Fibroblast of skin of right quadriceps (primary cell): ENCODE measurements at places on chromosomes 7 and 10.

DNA sequence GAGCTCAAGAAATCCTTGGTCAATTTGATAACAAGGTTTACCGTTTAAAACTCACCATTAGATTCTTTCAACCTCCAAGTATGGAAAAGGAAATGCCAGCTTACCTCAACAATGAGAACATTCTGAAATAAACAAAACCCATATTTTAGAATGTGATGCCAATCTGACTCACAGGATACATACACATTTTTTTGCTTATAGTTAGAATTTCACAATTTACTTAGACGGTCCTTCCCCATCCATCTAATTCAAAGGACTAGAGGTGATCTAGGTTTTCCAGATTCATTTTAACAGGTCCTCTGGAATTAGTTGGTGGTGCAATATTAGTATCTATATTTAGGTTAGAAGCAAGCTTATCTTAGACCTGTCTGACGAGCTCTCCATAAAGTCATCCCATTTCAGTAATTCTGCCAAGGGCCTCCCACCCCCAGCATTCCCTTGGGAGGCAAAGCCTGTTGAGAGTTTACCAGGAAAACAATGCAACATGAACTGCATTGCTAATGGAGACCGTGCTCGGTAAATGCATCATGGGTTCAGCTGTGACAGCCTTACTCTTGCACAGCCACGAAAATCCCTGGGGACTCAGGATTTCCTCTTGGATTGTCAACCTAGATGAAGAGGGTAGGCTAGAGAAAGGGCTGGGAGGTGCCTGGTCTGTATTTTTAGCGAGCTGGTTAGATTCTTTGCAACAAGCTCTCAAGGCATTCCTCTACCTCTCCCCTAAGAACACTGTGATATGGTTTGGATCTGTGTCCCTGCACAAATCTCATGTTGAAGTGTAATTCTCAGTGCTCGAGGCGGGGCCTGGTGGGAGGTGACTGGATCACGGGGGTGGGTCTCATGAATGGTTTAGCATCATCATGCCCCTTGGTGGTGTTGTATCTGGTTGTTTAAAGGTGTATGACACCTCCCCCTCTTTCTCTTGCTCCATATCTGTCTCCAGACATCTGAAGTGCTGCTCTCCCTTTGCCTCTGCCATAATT is 93.8 kb downstream of the PRTFDC1 start:
- peak; percentile 75 for DNase-seq

DNA sequence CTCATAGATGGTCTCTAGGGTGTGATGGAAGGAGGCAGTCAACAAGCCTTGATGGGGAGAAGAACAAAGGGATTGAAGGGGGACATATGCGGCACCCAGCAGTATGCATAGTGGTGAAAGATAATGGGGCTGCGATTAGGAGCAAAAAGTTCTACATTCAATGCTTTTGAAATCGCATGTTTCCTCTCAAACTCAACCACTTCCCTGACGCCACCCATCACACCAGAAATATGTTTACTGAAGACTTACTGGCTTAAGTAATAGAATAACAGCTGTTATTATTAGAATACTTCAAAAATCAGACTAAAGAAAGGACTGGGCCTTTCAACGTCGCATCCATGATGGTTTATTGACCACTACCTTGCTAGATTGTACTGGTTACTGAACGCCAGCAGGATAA is 31.5 kb downstream of the MKRN1 start:
- no peak for DNase-seq

DNA sequence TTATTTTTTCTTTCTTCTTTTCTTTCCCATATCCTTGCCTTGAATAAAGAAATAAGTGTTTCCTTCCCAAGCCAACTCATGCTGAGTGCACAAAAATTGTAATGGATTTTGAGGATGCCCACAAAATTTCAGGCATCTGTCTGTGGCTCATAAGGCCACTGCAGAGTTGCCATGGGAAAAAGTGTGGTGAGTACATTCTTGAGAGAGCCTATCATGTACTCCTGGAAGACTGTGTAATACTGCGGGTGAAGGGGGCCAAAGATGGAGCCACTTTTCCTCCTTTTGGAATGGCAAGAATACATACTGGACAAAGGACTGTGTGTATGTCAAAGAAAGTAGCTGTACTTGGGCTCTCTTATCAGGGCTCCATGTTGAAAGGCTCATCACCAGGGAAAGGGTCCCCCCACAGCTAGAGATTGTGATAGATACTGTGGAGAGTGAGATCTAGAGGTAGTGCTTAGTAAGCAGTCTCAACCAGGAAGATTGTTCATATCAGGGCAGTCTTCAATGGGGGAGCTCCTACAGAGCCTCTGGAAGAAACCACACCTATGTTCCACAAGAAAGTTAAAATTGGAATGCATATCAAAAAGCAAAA is 341.6 kb upstream of the KCND2 start:
- peak; percentile 1 for DNase-seq

DNA sequence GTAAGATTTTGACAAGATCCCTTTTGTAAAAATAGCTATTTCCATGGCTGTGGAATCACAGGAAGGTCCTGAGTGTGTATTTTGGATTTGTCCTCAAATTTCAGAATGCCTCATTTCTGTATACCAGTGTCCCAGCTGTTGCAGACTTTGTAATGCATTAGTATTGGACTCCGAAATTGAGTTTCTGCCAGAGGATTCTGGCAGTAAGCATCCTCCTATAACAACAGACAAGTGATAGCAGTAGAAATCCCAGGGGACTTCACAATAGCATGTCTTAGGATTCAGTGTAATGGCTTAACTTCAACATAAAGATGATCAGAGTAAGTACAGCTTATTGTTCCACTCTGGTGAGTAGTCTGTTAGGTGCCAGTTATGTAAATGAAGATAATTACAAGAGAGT is 104.6 kb downstream of the FOXP2 start:
- no peak for DNase-seq

- peak; percentile 69 for DNase-seq
Observed at GRCh38 chr10:36559412-36560400, 565.7 kb upstream of the ANKRD30A start.

DNA sequence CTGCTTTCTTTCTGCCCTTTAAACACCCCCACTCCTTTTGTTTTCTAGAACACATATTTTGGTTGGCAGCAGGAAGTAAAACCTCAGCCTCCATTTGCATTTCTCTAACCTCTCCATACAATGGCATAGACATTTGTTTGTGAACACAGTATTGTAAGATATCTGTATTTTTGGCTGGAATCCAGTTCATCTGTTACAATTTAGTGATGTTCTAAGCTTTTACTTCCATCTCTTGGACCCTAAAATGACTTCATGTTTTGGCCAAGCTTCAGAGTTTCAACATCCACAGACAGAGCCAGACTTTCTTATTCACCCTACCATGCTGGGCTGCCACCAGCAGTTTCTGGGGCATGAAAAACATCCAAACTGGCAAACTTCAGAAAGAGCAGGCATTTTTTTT is 21.1 kb upstream of the AUTS2 start:
- peak; percentile 36 for DNase-seq

GRCh38 chr7:93442478-93443224 is 131.9 kb downstream of the CALCR start:
- DNase-seq, result peak; percentile 26

DNA sequence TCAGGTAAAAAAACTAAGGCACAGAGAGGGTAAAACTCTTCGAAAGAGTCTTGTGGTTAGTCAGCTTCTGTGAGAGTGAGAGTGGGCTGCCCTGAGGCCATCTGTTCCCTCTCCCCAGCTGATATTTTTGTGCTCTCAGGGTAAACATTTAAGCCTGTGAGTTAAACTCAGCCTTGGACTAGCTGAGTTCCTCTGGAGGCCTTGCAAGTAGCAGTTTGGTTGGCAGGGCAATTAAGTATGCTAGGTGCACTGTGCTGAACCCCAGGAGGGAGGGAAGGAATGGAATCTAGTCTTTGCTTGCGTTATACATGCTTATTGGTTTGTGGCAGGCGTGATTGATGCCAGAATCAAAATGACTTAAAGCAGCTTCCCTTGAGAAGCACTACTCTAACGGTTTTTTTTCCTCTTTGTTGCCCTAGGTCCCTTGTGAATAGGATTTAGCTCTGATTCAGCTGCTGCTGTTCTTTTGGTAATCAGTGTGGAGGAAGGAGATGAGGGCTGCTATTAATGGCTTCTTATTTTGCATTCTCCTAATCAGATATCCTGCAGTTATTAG is 140.2 kb downstream of the AUTS2 start:
- DNase-seq, result peak; percentile 64

GRCh38 chr7:70527520-70528115 is 604.3 kb upstream of the GALNT17 start:
- DNase-seq, result no peak

DNA sequence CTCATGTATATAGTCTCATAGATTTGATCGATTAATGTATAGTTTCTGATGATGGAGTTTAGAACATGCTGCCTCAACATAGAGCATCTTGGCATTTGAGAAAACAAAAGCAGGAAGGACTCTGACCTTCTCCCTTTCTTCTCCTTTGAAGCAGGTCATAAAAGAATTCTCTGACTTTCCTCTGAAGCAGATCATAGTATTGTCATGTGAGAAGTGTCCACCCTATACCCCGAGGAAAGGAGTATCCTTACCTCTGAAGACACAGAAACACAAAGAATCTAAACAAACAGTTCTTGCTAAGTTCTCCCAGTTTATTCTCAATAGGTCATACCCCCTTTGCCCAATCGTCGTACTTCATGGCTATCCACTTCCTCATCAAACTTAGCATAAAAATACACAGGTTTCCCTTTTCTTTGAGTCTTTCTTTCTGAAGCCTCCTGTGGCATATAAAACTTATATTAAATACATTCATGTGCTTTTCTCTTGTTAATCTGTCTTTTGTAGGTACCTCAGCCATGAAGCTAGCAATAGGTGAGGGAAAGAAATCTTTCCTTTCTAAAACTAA is 194.9 kb downstream of the REEP3 start:
- no peak for DNase-seq

- DNase-seq, result no peak
Observed at GRCh38 chr10:83820033-83820432, 319.3 kb upstream of the GHITM start.

DNA sequence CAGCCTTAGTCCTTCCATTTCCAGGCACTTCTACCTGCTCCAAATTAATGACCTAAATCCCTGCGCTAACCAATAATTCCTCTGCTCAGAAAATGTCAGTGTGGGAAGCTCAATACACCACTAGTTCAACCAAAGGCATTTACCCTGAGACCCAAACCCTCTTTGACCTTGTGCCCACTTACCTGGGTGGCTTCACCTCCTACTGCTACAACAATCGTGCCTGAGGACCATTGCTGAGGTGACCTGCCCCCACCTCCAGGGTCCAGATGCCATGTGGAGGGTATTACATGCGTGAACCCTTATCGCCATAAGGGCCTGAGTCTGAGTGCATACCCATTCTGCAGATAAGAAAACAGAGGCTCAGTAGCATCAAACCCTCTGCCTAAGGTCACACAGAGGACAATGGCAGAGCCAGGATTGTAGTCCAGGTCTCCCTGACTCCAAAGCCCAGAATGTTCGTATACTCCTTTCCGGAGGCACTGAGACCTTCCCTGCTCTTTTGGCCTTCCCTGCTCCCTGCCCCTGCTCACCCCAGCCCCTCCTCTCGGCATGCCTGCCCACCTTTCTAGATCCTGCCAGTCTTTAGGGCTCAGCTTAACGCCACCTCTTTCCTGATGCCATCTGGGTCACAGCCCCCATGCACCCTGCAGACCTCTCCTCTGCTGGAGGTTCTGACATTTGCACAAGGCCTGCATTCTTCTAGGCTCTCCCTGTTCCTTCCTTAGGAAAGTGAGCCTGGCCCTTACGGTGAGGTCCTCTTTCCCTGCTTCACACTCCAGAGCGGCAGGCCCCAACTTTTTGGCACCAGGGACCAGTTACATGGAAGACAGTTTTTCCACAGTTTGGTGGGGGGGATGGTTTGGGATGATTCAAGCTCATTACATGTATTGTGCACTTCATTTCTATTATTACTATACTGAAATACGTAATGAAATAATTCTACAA is 94.9 kb downstream of the CHST15 start:
- no peak for DNase-seq

DNA sequence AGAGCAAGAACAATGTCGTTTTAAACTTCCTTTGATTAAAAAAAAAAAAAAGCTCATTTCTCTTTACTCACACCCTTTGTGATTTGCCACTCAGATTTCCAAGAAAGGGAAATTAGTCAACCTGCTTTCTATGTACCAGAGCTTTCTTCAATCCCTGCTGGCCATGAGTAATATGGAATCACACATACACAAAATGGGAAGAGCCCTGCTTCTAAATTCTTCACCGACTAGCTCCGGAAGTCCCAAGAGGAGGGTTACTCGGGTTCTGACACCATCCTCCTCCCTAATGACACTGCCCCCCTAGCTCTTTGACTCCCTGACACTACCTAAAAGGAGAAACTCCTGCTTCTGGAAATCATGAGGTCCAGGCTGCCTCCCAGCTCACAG is 81.8 kb upstream of the SFMBT2 start:
- DNase-seq, result no peak

GRCh38 chr10:74586088-74586585 is 240.3 kb upstream of the KAT6B start:
- DNase-seq, result no peak

GRCh38 chr10:97904576-97904975 is 54.9 kb downstream of the GOLGA7B start:
- DNase-seq, result no peak

DNA sequence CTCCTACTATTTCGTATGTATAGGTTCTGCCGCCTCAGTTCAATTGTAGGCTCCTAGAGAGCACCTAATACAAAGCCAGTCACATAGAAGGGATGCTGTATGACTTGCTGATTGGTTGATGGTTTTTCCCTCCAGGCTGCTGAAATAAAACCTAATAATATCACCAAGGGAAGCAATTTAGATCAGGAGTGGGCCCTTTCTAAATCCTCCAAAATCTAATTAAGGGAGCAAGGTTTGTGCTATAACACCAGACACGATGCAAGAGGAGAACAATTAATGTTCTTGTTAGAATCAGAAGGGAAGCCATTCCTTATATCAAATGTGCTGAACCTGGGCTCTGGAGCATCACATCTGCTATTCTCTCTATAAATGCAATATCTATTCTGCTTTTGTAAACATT is 42.0 kb upstream of the SLC13A1 start:
- DNase-seq, result no peak

DNA sequence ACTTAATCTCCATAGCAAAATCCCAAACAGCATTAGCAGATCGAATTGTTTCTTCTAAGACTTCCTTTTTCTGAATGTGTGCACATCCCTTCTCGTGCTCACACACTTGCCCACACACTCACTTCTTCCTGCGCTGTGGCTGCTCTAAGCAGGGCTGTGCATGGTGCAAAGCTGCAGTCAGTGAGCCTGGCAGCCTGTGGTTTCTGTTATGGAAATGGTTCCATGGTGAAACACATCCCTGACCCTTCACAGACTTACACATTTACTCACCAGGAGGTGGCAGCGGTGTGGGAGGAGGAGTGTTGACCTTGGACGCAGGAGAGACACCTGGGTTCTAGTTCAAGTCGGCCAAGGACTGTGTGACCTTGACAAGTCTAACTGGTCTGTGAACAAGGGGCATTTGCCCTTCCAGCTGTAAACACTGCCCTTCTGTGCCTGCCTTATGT is 24.9 kb downstream of the MTURN start:
- peak; percentile 25 for DNase-seq

GRCh38 chr10:132659206-132660091 is 121.9 kb downstream of the INPP5A start:
- no peak for DNase-seq

- no peak for DNase-seq
Observed at GRCh38 chr7:36777062-36777461, 52.8 kb upstream of the AOAH start.
